ENCODE measurements at places on chromosomes 13 and 19.

- DNase-seq = no peak
Measured at GRCh38 chr13:91748416-91749089, 350.1 kb downstream of the GPC5 start.

DNA sequence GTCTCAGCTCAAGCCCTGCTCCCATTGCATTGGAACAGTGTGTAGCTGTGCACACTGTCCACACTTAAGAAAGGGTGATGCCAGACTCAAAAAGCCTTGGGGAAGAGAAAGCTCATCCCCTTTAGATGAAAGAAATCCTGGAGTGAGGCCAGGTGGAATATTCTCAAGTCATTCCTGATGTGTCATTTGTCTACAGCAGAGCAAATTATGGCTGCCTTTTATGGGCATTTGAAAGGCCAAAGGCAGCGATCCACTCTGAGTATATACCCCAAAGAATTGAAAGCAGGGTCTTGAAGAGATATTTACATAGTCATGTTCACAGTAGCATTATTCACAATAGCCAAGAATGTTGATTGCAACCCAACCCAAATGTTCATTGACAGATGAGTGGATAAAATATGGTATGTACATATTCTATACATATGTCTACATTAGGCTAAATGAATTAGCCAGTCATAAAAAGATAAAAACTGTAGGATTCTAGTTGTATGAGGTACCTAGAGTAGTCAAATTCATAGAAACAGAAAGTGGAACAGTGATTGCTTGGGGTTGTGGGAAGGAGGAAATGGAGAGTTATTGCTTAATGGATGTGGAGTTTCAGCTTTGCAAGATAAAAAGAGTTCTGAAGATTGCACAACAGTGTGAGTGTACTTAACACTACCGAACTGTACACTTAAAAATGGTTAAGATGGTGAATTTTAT is 214.9 kb downstream of the KCNRG start:
- DNase-seq = no peak

DNA sequence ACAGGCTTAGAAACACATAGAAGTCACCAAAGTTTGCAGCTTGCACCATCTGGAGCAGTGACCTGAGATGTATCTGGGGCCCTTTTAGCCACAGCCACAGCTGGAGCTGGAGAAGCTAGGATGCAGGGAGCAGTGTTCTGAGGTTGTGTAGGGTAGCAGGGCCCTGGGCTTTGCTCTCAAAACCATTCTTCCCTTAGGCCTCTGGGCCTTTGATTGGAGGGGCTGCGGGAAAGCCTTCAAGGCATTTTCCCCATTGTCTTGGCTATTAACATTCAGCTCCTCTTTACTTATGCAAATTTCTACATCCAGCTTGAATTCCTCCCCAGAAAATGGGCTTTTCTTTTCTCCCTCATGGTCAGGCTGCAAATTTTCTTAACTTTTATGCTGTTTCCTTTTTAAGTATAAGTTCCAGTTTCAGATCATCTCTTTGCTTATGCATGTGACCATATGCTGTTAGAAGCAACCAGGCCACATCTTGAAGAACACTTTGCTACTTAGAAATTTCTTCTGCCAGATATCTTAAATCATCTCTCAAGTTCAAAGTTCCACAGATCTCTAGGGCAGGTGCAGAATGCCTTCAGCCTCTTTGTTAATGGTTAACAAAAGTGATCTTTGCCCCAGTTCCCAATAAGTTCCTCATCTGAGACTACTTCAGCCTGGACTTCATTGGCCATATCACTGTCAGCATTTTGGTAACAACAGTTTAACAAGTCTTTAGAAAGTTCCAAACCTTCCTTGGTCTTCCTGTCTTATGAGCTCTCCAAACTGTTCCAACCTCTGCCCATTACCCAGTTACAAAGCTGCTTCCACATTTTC is 48.5 kb downstream of the NBEA start:
- no peak for DNase-seq

DNA sequence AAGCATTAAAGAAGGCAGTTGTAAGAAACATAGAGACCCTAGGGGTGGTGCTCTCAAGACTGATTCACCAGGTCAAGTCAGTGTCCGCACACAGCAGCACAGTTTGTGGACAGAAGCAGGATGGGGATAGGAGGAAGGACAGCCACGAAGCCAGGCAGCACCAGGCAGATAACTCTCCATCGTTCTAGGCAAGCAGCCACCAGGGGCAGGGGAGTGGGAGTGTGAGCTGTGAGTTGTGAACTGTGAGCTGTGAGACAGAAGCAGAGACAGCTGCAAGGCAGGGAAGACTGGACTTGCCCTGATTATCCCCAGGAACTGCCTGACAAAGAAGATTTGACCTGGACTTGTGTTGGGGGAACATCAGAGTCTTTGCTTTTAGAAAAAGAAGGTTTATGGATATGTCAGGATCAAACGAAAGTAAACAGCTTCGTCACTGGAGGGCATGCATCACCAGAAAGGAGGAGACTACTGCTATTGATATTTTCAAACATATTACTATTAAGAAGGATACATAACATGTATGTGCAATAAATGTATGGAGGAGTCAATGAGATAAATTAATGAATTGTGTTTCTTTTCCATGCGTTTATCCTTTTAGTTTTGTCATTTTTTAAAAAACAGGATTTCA is 286.1 kb downstream of the IRS2 start:
- DNase-seq = no peak

- no peak for DNase-seq
Measured at GRCh38 chr19:28290963-28291657, 921.8 kb downstream of the UQCRFS1 start.

DNA sequence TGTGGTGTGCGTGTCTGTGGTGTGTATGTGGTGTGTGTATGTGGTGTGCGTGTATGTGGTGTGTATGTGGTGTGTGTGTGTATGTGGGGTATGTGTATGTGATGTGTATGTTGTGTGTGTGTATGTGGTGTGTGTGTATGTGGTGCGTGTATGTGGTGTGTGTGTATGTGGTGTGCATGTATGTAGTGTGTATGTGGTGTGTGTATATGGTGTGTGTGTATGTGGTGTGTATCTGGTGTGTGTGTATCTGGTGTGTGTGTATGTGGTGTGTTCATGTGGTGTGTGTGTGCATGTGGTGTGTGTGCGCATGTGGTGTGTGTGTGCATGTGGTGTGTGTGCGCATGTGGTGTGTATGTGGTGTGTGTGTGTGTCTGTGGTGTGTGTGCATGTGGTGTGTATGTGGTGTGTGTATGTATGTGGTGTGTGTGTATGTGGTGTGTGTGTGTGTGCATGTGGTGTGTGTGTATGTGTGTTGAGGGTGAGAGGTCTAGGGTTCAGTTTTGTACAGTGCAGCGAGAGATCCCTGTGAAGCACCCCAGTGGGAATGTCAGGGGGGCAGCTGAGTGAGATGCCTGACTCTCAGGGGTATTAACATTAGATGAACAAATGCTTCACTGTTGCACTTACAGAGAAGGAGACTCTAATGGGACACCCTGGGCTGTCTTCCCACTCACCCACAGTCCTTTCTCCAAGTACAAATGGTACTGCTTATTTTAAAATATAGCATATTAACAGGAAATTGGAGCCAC is 61.3 kb upstream of the MEDAG start:
- DNase-seq = no peak

GRCh38 chr13:51704399-51705313 is 99.3 kb downstream of the DHRS12 start:
- no peak for DNase-seq

Data from stimulated activated CD8-positive, alpha-beta memory T cell treated with anti-CD3 and anti-CD28 coated beads, Interleukin-12 subunit alpha, Interleukin-12 subunit beta, amount 100 ng/mL, for 1 hour (primary cell).